ENCODE measurements at places on chromosomes 1 and 21. TPM values are rescaled to one million over a fixed set of nuclear protein-coding genes. Genes with fewer than 3 reads are reported as not detected.

C1orf53 gene
- 6.7 TPM for total RNA-seq

KDF1 gene
- total RNA-seq = 0.50 TPM

FAM151A gene
- not detected for total RNA-seq

LCE1B gene
- not detected for total RNA-seq

FLG2 gene
- total RNA-seq = not detected

FAM78B gene
- 1.1 TPM for total RNA-seq

GUCA2B gene
- total RNA-seq = not detected

LRRC3 gene
- 3.8 TPM for total RNA-seq

HES4 gene
- total RNA-seq = 17.8 TPM

FAM110D gene
- 4.6 TPM for total RNA-seq

LRIG2 gene
- total RNA-seq = 16.8 TPM

S100A8 gene
- 402 TPM for total RNA-seq

GRIK3 gene
- 0.09 TPM for total RNA-seq

DNA sequence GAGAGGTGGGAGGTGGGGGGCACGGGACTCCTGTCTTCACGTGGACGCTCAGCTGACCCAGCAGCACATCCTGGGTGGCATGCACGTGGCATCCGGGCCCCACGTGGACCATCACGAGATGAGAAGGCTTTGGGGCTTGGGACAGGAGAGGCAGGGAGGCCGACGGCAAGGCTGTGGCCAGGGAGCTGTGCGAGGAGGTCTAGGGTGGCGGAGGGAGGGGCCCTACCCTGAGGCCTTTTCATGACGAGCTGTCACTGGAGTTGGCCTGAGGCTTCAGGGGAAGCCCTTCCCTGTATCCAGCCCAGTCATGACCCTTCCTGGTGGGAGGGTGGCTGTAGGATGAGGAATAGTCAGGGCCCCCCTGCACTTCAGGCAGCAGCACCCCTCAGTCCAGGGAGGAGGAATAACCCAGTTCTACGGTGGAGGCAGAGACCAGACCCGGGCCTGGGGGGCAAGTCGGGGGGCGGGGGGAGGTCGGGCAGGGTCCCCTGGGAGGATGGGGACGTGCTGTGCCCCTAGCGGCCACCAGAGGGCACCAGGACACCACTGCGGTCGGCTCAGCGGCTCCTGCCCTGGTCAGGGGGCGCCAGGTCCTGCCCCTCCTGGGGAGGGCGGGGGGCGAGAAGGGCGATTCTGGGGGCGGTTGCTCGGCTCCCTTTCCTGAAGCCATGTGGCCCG lies 2.0 kb upstream of the PERM1 start:
- DNase-seq = no peak

GRCh38 chr1:228064296-228064695 lies 18.2 kb upstream of the ARF1 start:
- no peak for DNase-seq

DNA sequence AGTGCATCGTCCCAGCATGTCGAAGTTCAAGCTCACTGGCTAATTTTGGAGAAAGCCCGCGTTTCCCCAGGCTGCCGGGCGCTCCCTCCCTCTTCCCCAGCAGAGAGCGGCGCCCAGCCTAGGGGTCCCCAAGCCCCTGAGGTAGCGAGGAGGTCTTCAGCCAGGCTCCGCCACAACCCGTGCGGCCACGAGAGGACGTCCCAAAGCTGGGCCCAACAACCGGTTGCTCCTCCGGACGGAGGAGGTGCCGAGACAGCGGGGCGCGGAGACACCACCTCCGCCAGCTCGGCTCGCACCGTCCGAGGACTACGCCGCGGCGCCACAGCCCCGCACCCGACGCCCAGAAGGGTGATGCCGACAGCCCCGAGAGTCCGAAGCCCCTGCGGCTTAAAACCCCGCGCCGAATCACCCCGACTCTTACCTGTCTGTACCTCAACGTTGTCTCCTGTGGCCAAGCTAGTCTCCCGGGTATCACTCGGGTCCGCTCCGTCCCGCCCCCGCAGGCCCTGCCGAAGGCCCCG lies at the start of gene DENND2C:
Gene DENND2C, minus strand, starts transcription at position 488 of the 521 bp plus-strand sequence. CDS start 44,065 bp downstream, outside the sequence.
- DNase-seq = no peak

- DNase-seq = no peak
Measured at GRCh38 chr1:219236933-219237610, 63.4 kb downstream of the LYPLAL1 start.

- no peak for DNase-seq
Measured at GRCh38 chr21:21148009-21148408, 149.8 kb downstream of the NCAM2 start.

GRCh38 chr1:119347858-119348257 lies 20.7 kb upstream of the HAO2 start:
- DNase-seq = no peak

DNA sequence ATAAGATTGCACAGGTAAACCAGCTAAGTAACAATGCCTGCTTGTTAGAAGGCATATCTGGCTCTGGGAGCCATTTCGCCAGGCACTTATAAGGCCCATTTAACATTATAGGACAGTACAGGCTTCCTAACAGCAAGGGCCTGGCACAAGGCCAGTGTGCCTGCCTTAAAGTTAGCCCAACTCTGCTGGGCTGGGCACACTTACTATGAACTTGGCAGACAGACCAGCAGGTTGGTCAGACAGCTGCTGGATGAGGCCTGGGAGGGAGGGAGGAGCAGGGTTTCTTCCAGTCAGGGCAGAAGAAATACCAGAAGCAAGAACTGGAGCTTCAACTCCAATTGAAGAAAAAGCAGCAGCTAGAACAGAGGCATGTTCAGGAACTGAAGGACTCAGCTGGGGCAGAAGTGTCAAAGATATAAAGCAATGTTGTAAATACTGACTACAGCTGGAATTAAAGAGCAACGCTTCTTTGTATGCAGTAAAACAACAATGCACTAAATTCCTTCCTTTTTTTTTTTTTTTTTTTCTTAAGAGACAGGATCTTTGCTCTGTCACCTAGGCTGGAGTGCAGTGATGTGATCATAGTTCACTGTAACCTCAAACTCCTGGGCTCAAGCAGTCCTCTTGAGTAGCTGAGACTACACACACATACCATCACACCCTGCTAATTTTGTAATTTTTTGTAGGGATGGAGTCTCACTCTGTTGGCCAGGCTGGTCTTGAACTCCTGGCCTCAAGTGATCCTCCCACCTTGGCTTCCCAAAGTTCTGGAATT lies 4.9 kb downstream of the CACHD1 start:
- no peak for DNase-seq

- no peak for DNase-seq
Measured at GRCh38 chr1:217482356-217483102, 148.4 kb downstream of the GPATCH2 start.

DNA sequence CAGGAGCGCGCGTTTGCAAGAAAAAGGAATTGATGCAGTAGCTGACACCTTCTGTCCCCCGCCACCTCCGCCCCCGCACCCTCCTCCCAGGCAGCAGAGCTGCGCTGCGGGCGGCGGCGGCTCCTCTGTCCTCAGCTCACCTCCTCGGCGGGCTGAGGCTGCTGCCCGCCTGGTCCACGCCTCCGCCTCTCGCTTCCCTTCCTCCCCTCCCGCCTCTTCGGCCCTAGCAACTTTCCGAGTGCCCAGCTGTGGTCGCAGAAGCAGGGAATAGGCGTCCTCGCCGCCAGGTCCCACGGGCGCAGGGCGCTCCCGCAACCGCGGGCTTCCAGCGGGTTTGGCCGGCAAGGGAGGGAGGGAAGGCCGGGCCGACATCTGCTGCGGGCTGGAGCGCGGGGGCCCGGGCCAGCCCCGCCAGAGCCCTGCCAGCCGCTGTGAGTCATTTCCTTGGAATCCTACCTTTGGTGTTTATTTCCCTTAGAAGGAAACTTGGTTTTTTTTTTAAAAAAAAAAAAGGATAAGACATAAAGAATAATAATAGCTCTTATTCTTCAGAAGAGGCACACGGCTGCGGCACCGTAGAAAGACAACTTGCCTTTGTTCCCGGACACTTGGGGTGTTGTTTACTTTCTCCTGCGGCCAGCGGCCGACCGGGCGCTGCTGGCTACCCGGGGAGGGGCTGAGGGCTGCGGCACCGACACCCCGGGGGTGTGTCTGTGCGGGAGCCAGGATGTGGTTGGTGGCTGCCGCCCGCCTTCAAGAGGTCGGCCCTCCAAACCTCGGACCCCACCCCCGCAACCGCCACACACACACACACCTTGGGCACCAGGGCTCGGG lies 1.1 kb downstream of the SERTAD4 start:
- no peak for DNase-seq

GRCh38 chr1:178232108-178232507 lies 138.2 kb downstream of the RASAL2 start:
- no peak for DNase-seq

- no peak for DNase-seq
Measured at GRCh38 chr1:234928642-234929041, 200.0 kb downstream of the TOMM20 start.

DNA sequence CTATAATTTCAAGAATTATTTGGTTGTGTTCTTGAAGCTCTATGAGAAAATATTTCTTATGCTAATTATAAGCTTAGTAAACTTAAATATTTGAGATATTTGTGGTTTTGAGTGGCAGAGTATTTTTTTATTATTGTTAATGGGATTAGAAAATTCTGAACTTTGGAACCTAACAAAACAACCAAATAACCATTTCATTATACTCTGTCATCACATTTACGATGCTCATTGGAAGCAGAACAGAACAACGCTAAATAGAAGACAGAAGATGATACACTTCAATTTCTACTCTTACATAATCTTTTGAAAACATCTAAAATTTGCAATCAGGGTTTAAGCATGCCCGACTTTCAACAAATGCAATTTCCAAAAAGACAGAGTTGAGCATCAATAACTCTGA lies 270.2 kb downstream of the PTPRC start:
- DNase-seq = no peak

DNA sequence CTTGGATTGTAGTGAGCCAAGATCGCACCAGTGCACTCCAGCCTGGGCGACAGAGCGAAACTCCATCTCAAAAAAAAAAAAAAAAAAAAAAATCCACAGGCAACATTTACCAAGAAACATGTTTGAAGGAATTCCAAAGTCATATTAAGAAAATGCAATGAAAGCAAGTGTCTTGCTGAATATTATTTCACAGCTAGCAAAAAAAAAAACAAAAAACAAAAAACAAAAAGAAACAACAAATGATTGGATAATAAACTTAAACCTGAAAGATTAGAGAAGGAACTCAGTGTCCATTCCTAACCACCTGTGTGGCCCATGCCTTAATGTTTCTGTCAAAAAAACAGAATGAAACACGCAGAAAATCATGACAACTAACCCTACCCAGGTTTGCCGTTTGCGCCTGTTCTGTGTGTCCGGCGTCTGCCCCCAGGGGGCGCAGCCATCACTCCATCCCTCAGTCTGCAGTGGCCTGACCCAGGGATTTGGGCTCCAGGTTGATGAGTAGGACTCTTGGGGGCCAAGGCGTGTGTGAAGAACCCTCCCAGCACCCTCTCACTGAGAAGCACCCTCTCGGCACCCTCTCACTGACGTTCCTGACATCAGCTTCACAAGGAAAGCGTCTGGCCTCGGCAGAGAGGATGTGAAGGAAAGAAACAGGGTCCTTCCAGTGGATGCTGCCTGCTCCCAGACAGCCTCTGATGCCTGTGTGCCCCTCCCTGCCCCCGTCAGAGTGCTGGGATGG lies 19.2 kb upstream of the PTTG1IP start:
- DNase-seq = peak; percentile 58

- peak; percentile 38 for DNase-seq
Measured at GRCh38 chr1:19582318-19582717, 61.8 kb upstream of the NBL1 start.

- DNase-seq = no peak
Measured at GRCh38 chr21:44870748-44871495, 2.6 kb downstream of the PTTG1IP start.

DNA sequence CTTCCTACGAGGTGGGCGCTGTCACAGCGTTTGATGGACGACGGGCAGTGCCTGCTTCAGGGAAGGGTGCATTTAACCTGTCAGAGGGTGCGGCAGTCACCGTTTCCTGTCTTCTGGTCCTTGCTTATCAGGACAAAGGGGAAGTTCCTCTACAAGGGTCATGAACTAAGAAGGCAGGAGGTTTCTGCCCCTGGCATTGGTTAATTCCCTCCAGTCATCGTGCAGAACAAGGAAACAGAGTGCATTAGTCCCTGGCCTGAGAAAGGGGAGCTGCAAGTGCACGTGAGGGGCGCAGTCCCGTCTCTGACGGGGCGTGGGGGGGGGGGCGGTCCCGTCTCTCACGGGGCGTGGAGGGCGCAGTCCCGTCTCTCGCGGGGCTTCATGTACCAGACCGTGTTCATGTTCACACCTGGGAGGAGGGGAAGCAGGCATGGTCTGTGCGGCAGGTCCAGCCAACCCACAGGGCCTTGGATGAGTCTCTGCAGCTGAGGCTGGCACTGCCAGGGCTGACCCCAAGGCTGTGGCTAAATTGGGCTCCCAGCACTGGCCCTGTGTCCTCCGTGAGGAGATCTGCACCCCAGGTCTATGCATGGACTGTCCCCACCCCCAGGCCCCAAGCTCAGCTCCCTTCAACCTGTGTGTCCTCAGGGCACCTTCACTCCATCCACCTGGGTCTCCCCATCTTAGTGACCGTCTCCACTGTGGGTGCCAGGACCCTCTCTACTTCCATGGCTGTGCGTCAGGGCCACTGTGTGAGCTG lies 89.2 kb upstream of the COL6A1 start:
- DNase-seq = no peak

DNA sequence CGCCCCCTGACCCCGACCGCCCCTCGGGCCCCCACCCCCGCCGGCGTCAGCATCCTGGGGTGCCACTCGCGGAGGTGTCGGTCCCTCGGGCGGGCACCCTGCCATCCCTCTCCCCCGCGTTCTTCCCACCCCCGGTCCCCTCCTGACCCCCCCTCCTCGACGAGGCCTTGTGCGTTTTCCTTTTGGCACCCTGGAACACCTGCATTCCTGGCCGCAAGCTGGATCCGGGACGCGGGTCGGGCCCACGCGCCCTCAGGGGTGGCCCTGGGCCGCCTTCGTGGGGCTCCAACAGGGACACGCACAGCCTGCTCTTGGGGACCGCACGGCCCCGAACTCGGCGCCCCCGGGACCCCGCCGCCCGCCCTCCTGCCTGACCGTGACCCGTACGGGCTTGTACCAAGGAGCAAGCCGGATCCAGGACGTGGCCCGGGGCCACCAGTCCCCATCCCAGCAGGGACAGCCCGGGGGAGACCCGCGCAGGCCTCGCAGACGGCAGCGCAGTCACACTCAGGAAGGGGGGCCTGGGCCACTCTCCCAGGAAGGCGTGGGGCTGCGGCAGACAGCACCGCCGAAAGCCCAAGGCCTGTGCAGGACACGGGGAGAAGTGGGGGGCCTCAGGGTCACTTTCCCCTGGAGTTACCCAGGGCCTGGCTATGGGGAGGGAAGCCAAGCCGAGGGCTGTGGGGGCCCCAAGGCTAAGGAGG lies 579 bp upstream of the SLC19A1 start:
- DNase-seq = peak; percentile 21

- no peak for DNase-seq
Measured at GRCh38 chr1:207670997-207671396, 26.1 kb downstream of the CR1L start.
